ENCODE measurements at places on chromosomes 4 and X.

DNA sequence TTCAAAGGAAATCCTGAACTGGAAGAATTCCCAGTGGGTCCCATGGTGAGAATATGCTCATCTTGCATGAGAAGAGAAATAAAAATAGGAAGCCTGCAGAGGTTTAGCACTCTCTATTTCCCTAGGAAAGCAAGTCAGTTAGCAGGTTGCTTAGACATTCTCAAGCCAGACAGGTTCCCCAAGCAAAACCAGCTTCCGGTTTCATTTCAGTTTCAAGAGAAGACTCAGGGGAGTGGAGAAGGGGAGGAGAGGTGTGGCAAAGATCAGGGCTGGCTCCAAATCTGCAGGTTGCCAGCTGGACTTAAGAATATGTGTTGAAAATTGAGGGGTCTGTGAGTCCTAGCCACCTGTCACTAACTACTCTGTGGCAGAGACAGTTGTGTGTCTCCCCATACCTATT is 107.5 kb downstream of the CLNK start:
- DNase-seq = no peak

- DNase-seq = no peak
These were observed 49.0 kb upstream of the SHISA3 start for GRCh38 chr4:42348247-42348646.

DNA sequence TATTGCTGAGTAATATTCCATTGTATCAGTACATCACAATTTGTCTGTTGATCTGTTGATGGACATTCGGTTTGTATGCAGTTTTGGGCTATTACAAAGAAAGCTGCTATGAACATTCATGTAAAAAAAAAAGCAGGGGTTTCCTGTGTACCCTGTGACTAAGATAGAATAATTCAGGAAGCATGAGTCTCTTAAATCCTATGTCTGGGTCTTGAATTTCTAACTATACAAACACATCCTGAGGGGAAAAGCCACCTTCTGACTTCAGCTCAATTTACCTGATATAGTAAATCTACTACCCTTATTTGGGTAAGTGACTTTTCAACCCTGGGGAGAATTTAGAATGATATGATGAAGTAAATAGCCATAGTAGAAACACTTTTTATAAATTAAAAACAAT is 94.6 kb upstream of the FUNDC1 start:
- DNase-seq = no peak

- DNase-seq = no peak
These were observed 6.4 kb downstream of the USP11 start for GRCh38 chrX:47239199-47239598.

DNA sequence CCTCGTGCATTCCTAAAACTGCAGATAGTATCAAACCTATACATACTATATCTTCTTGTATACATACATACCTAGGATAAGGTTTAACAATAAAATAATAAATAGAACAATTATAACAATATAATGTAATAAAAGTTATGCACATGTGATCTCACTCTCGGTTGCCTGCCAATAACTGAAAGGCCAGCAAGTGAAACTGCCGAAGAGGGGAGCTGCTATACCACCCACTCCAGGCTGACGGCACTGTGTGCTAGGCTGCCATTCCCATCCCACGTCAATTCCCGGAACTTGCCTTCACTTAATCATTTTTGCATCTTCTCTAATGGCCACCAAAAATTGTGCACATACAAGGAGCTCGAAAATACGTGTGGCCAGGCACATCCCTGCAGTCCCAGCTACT is 451.1 kb upstream of the FAT1 start:
- no peak for DNase-seq

GRCh38 chr4:41878170-41878969 is 56.9 kb upstream of the TMEM33 start:
- no peak for DNase-seq

DNA sequence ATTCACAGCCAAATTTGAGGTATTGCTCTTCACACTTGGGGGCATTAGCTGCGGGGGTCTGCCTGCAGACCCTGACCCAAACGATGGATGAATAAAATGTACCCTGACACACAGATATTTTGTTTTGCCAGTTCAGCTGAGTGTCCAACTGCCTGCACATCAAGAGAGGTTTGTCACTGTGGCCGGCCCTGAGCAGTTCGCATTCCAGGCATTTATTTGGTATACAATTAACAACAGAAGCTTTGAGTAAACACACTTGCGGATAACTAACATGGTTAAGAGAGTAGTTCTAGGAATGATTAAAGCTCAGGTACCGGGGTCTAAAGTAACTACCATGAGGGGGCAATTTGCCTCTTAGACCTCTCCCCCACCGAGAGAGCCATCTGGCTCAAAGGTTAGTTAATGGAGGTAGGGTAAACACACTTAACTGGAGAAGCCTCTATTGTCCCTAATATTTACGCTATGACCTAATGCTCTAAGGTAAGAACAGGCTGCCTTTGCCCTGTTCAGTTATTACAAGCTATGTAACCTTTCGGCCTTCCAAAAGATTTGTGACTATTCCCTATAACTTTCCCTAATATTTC is 162.0 kb downstream of the SNCA start:
- no peak for DNase-seq

DNA sequence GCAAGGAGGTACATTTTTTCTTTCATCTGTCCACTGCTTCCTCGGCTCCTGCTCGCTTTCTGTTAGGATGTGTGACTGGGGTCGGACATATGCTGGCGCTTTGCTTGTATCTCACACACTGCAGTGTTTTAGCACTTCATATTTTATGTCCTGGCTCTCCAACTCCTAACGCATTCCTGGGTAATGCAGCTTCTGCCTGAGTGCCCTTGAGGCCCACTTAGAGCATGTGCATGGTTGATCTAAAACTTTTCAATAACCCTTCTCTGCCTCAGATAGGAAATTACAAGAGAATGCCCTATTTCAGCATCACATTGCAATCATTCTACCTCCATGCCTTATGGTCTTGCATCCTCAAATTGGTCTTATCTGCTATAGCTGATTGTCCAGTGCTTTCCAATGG is 65.3 kb downstream of the NEIL3 start:
- DNase-seq = no peak

- DNase-seq = no peak
These were observed 547.0 kb upstream of the LCORL start for GRCh38 chr4:18568600-18568999.

- DNase-seq = no peak
These were observed 398.6 kb upstream of the TECRL start for GRCh38 chr4:64807821-64808220.

DNA sequence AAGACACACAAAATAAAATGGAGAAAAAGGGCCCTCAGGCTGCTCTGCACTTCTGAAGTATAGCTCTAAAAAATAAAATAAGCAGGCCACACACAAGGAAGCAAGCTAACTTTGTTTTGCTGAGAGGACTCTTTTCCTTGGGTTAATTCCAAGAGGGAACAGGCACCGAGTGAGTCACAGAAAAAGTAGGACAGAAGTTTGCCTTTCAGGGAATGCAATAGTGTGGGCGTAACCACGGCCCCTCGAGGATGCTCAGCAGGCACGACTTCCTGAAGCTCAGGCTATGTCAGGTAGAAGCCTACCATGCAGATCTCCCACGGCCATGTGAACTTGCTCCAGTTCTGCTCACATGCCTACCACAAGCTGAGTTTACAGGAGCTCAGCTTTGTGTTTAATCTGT is 22.1 kb downstream of the PPP1R2C start:
- DNase-seq = no peak

DNA sequence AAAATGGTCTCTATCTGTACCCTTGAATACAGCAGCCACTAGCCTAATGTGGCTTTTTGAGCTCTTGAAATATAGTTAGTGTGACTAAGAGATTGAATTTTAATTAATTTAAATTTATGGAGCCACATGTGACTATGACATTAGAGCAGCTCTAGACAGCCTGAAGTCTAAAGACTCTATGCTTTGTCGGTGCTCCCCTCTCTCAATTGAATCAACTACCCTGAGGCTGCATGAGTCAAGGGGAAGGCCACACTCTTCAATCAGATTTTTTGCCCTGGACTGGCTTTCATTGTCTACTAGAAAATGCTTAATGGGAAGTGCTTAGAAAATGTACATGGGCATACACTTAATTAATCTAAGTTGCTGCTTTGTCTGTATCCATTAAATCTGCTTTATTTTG is 11.7 kb downstream of the TLR7 start:
- DNase-seq = no peak

Measured in activated T-helper 1 cell treated with anti-CD3 and anti-CD28 coated beads, Interleukin-2, amount 50 U/mL, for 16 hours (primary cell).